ENCODE measurements at places on chromosomes 3 and 15. TPM values are rescaled to one million over a fixed set of nuclear protein-coding genes. Genes with fewer than 3 reads are reported as not detected.

DNA sequence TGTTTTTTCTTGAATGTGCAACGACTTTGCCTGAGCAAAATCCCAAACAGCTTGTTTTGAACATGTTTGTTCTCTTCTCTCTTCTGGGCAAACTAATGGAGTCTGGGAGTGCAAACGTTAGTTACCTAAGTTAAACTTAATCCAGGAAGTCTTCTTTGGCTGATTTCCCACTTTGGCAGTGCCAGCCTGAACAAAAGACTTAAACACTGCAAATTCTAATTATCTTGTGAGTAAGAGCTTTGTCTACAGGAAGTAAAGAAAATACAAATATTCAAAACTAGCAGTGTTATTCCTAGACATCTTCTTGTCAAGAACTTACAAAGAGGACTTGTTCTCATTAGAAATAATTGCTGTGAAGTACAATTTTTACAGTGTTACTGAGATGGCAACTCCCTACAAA lies 16.7 kb upstream of the DENND6A start:
- no peak overlapping the region for H3K4me3 ChIP-seq
- H3K4me1 ChIP-seq, result no peaks in the 10 kb centered on the region
- no peaks in the 10 kb centered on the region for H3K36me3 ChIP-seq
- H3K27me3 ChIP-seq, result no peaks in the 10 kb centered on the region
- DNase-seq, result no peak

DNA sequence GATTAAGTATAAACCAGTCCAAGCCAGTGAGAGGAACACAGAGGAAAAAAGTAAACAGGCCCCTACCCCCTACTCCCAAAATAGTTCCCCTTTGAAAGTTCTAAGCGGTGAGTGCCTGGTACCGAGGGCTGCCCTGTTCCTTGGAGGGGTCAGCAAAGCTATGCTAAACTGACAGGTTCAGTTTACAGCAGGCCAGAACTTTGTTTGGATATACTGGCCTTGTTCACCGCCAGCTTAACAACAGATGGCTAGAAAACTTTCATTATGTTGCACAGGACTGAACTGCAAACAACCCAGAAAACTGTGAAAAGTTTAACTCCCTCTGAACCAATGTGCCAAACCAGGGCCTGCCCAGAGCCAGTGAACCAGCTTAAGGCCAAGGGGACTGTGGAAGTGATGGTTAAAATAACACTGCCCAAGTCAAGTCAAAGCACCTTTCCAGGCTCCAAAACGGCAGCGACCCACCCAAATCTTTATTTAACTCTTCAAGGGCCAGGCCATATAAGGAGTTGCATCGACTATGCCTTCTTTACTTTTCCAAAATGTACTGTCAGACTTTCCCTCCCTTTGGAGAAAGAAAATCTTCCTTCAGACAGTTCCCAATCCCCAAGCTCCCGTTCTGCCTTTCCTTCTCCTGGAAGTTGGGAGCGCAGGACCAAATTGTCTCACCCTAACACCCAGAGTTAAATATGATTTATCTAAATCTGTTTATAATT lies 448.0 kb downstream of the FOXP1 start:
- H3K4me3 ChIP-seq, result no peak overlapping the region
- H3K27me3 ChIP-seq, result no peaks in the 10 kb centered on the region
- H3K36me3 ChIP-seq, result no peaks in the 10 kb centered on the region
- peaks cover 7% of the 10 kb centered on the region for H3K4me1 ChIP-seq
- no peak for DNase-seq

DNA sequence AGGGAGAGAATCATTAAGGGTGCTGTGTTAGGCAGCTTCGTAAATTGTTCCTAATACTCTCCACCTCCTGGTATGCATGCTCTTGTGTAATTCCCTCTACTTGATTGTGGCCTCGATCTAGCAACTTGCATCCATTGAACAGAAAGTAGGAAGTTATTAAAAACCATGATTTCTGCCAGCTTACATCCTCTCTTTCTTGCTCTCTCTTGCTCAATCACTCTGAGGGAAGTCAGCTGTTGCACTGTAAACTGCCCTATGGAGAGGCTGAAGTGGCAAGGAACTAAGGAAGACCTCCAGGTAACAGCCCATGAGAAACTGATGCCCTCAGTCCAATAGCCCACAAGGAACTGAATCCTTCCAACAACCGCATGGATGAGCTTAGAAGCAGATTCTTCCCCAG lies 92.6 kb downstream of the ERC2 start:
- H3K27ac ChIP-seq, result no peak overlapping the region
- H3K4me1 ChIP-seq, result no peaks in the 10 kb centered on the region
- no peaks in the 10 kb centered on the region for H3K27me3 ChIP-seq

DNA sequence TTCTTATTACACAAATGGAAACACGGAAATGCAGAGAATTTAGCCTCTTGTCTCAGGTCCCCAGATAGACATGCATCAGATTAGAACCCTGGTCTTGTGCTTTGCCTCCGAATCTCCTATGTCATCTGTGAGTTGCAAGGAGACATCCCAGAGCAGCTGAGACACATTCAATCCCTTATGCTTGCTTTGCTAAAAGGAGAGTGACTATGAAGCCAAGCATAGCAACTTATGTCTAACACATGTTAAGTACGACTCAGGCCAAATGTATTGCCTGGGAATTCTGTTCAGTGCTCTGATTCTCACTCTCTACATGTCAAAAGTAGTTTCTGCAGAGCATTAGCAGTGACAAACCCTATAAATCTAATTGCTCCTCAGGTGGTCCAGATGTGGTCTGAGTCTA lies 30.6 kb upstream of the LRRC3B start:
- no peaks in the 10 kb centered on the region for H3K27me3 ChIP-seq
- DNase-seq, result no peak
- no peaks in the 10 kb centered on the region for H3K4me1 ChIP-seq
- no peaks in the 10 kb centered on the region for H3K36me3 ChIP-seq
- no peak overlapping the region for H3K4me3 ChIP-seq
- no peak overlapping the region for H3K27ac ChIP-seq

DNA sequence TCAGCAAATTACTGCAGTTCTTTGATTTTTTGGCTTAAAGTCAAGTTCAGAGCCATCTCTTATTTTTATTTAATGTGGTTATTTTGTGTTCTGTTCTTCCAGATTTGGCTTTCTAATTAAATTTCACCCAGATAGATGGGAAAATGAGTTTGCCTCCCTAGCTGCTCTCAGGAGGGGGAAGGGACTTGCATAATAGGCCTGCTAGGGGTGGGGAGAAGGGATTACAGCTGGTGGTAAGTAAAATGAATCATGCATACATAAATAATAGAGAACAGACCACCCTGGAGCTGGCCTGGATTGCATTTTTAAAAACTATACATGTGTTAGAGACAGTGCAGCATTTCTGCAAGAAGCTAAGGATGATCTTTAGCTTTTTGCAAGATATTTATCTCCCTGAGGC lies 3.9 kb upstream of the PXYLP1 start:
- no peak overlapping the region for H3K27ac ChIP-seq
- H3K27me3 ChIP-seq, result no peaks in the 10 kb centered on the region
- H3K36me3 ChIP-seq, result no peaks in the 10 kb centered on the region
- H3K4me3 ChIP-seq, result no peak overlapping the region

Gene STAC
- total RNA-seq, result 1.1 TPM

GRCh38 chr3:127822682-127823425 lies 539 bp upstream of the MGLL start:
- peaks cover 3% of the 10 kb centered on the region for H3K36me3 ChIP-seq
- peak; percentile 64 for DNase-seq
- no peaks in the 10 kb centered on the region for H3K27me3 ChIP-seq

DNA sequence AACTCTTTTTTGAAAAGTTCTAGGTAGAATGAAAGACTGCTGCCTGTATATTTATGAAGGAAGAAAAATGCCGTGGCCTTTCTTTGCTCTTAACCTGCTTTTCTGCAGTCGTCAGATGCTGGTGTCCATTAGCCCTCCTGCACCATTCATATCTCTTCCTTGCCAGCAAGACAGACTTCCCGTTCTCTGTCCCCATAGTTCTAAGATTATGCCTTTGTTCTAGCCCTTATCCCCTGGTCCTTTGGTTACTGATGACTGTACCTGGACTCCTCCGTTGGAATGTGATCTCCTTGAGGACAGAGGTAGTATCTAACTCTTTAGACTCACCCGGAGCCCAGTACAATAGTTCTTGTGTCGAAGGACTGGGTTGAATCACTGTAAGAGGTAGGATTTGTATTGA lies 16.8 kb downstream of the ABHD17C start:
- no peaks in the 10 kb centered on the region for H3K27me3 ChIP-seq
- peak overlapping the region; percentile 32 for H3K27ac ChIP-seq
- no peaks in the 10 kb centered on the region for H3K36me3 ChIP-seq
- no peaks in the 10 kb centered on the region for H3K4me1 ChIP-seq

GRCh38 chr15:65638681-65639089 lies 16.9 kb downstream of the SLC24A1 start:
- H3K4me3 ChIP-seq, result no peak overlapping the region
- no peaks in the 10 kb centered on the region for H3K4me1 ChIP-seq
- H3K27ac ChIP-seq, result no peak overlapping the region
- H3K27me3 ChIP-seq, result no peaks in the 10 kb centered on the region
- DNase-seq, result peak; percentile 54

Gene IGSF10
- total RNA-seq, result 1.5 TPM

GRCh38 chr3:25566358-25566920 lies 98.3 kb downstream of the TOP2B start:
- no peaks in the 10 kb centered on the region for H3K27me3 ChIP-seq
- H3K4me3 ChIP-seq, result no peak overlapping the region
- no peak overlapping the region for H3K27ac ChIP-seq
- no peak for DNase-seq

Gene PPP1R14D
- total RNA-seq, result 166 TPM

Gene NDN
- total RNA-seq, result 17.8 TPM

DNA sequence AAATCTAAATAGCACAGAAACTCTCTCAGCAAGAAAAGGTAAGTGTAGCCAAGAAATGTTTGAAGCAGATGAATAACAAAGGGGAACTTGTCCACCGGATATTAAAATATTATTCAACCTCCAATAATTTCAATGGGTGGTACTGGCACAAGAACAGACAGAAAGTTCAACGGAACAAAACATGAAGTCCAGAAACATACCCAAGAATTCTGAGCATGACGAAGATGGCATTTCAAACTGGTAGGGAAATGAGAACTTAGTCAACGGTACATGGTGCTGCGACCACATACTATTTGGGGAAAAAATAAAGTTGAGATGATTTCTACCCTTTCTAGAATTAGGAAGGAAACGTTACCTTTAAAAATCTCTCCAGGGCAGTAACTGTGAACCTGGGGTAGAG lies 5.5 kb downstream of the CHSY1 start:
- DNase-seq, result no peak
- no peak overlapping the region for H3K27ac ChIP-seq
- H3K36me3 ChIP-seq, result no peaks in the 10 kb centered on the region
- peaks cover 15% of the 10 kb centered on the region for H3K4me1 ChIP-seq
- H3K4me3 ChIP-seq, result no peak overlapping the region

DNA sequence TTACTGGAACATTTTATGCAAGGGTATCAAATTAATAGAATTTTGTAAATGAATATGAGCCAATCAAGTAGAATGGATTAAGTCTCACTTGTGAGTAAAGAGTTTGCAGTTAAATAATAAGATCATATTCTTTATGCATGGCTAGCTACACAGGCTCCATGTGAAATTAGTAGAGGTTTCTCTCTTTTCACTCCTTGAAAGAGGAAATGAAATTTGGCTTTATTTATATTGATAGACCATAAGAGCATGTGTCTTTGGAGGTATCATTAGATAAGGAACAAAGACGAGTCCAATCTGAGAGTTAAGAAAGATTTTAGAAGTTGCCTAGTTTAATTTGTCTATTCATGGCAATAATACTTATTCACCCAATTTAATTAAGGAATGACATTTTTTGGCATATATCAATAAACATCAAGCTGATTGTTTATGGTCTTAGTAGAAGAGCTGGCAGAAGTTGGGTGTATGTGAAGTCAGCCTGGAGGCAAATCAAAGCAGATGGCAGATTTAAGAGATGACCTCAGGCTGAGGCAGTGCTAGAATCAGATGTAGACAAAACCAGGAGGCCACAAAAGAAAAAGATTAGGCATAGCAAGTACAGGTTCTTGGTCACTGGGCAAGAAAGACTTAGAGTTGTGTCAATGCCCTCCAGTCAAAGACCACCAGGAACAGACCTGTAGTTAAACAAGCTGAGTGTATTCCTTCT lies 406.5 kb upstream of the ARHGEF26 start:
- H3K36me3 ChIP-seq, result no peaks in the 10 kb centered on the region
- H3K4me3 ChIP-seq, result no peak overlapping the region
- H3K27me3 ChIP-seq, result no peaks in the 10 kb centered on the region
- H3K27ac ChIP-seq, result no peak overlapping the region
- DNase-seq, result no peak

GRCh38 chr3:31946484-31947081 lies 34.5 kb downstream of the OSBPL10 start:
- H3K4me1 ChIP-seq, result no peaks in the 10 kb centered on the region
- H3K4me3 ChIP-seq, result no peak overlapping the region
- DNase-seq, result no peak
- no peak overlapping the region for H3K27ac ChIP-seq

Gene ARGFX
- not detected for total RNA-seq

DNA sequence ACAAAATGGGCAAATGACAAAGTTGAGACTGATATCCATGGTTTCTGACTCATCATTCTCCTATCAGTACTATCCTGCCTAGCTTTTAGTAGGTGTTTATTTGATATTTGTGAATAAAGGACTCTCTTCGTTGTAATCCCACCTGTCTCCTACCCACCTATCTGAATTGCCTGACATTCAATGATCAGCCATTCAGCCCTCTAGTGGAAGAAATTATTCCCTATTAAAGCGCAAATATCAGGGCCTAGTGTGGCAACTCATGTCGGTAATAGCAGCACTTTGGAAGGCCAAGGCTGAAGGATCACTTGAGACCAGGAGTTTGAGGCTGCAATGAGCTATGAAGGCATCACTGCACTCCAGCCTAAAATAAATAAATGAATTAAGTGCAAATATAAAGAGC lies 195.7 kb upstream of the SETMAR start:
- no peak overlapping the region for H3K27ac ChIP-seq
- no peaks in the 10 kb centered on the region for H3K4me1 ChIP-seq
- no peaks in the 10 kb centered on the region for H3K36me3 ChIP-seq
- DNase-seq, result no peak

- no peaks in the 10 kb centered on the region for H3K36me3 ChIP-seq
- H3K27me3 ChIP-seq, result no peaks in the 10 kb centered on the region
- DNase-seq, result no peak
- no peak overlapping the region for H3K4me3 ChIP-seq
Observed at GRCh38 chr3:188527389-188527788, 373.4 kb downstream of the LPP start.

Measured in colonic mucosa (tissue), 4 donors.